ENCODE measurements at places on chromosomes 7 and 10. TPM values are rescaled to one million over a fixed set of nuclear protein-coding genes. Genes with fewer than 3 reads are reported as not detected.

GRCh38 chr10:22672319-22673090 lies 41.9 kb downstream of the PIP4K2A start:
- DNase-seq: no peak
- no peak overlapping the region for H3K4me3 ChIP-seq
- H3K4me1 ChIP-seq: no peaks in the 10 kb centered on the region
- no peaks in the 10 kb centered on the region for H3K27me3 ChIP-seq

PTPN20 gene
- 3.5 TPM for total RNA-seq

GRCh38 chr10:129971381-129972144 lies 7.5 kb upstream of the EBF3 start:
- no peak overlapping the region for H3K4me3 ChIP-seq
- no peak overlapping the region for H3K27ac ChIP-seq
- DNase-seq: peak; percentile 60
- H3K4me1 ChIP-seq: no peaks in the 10 kb centered on the region
- no peaks in the 10 kb centered on the region for H3K36me3 ChIP-seq
- H3K27me3 ChIP-seq: peaks cover 35% of the 10 kb centered on the region

DNA sequence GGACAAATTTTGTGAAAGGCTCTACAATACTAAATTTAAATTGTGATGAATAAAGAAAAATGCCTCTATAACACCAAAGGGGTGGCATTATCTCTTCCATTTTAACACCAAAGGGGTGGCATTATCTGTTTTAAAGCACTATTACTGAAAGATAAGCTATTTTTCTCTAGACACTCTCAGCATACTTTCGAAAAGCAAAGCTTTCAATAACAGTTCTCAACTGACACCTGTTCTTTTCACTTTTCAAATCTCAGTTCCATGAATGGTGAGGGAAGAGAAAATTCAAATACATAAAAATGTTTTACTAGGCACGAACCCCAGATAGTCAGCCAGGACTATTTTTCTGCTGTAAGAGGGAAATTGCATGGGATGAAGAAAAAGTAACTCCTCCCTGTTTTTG lies 103.8 kb downstream of the CPEB3 start:
- no peaks in the 10 kb centered on the region for H3K4me1 ChIP-seq
- no peak overlapping the region for H3K4me3 ChIP-seq
- no peaks in the 10 kb centered on the region for H3K36me3 ChIP-seq
- H3K27me3 ChIP-seq: no peaks in the 10 kb centered on the region

DNA sequence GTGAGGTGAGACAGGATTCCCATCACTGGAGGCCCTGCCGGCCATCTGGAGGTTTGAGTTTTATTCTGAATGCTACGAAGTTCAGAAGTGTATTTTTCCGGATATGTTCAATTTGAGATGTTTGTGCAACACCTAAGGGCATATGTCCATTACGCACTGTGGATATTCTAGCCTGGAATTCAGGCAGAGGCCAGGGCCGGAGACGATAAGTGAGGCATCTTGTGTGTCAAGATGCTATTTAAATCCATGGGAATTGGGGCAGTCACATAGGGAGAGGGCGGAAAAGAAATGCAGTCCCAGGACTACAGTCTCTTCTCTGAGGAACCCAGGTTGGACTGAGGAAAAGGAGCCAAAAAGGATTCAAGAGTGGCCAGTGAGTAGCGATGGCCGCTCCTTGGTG lies 1.9 kb upstream of the SUV39H2 start:
- H3K27me3 ChIP-seq: no peaks in the 10 kb centered on the region
- H3K4me3 ChIP-seq: no peak overlapping the region
- H3K4me1 ChIP-seq: no peaks in the 10 kb centered on the region
